Stimulated activated CD4-positive, alpha-beta T cell treated with anti-CD3 and anti-CD28 coated beads, Interleukin-1b, Interleukin-23, amount 100 ng/mL, for 1 hour (primary cell): ENCODE measurements at places on chromosomes 6 and 20.

DNA sequence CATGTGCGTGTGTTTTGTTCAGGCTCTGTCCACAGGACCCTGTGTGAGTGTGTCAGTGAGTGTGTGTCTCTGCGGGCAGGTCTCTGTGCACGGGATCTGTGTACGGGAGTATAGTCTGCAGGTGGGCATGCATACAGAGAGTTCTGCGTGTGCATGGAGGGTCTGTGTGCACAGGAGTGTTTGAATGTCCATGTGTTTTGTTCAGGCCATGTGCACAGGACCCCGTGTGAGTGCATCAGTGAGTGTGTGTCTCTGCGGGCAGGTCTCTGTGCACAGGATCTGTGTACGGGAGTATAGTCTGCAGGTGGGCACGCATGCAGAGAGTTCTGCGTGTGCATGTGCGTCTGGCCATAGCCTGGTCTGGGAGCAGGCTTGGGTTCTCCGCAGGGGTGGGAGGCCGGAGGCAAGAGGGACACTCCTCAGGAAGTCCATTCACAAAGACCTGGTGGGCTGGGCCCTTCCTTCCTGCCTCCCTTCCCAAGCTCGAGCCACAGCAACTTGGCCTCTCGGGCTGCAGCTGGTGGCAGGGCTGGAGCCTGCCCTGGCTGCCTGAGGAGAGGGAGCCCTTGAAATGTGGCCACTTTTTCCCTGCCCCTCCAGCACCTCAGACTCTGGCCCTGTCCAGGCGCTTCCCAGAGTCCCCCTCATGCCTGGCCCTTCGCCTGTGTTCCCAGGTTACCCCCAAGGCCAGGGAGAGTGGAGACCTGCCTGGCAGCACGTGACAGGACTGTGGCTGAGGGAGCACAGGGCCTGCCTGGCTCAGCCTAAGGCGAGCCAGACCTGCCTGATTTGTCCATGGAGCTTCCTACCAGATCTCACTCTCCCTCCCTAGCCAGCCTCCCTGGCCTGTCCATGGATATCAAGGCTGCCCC lies 6.8 kb downstream of the HSPA12B start:
- no peak for DNase-seq

DNA sequence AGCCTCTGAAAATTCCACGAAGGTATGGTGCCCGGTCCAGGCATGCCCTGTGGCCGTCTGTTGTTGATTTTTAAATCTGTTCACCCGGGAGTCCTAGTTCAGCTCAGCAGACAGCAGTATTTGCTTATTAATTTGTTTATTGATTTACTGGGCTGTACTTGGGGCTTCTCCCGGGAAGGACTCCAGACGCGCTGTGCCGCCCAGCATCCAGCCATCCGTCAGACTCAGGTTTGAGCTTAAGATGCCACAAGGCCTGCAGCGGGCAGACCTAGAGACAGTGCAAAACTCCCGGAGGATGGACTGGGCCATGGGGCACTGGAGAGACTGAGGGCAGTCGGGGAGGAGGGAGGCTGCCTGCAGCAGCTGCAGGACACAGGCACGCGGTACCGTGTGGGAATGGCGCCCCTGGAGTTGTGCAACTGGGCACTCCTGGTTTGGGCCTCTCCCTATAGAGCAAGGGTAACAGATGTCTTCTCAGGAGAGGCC lies 17.3 kb upstream of the CCDC167 start:
- DNase-seq: no peak

GRCh38 chr6:34515473-34516387 lies 40.4 kb downstream of the SPDEF start:
- no peak for DNase-seq

GRCh38 chr6:33694401-33694931 lies 17.0 kb downstream of the UQCC2 start:
- DNase-seq: peak; percentile 58

DNA sequence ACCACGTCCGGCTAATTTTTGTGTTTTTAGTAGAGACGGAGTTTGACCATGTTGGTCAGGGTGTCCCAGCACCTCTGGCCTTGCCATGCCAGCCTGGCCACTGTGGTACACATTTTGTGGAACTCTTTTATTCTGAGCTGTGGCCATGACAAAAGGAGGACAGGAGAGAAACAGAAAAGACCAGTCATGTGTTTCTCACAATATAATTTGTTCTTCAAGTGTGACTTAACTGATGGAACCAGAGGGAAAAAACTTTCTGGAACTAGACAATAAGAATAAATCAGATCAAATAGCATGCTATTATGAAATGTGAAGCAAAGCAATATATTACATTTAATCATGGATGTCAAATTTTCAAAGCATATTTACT lies 4.2 kb upstream of the RNASET2 start:
- no peak for DNase-seq

- DNase-seq: no peak
Measured at GRCh38 chr6:128754658-128755256, 128.2 kb upstream of the LAMA2 start.

GRCh38 chr6:118558464-118559217 lies 10.5 kb downstream of the PLN start:
- no peak for DNase-seq

GRCh38 chr6:16409531-16410441 lies 171.4 kb downstream of the GMPR start:
- no peak for DNase-seq

- DNase-seq: no peak
Measured at GRCh38 chr20:45857882-45858216, 435 bp downstream of the ZSWIM3 start.

GRCh38 chr6:42428326-42429041 lies 23.2 kb downstream of the TRERF1 start:
- DNase-seq: no peak

- no peak for DNase-seq
Measured at GRCh38 chr20:58566981-58567380, 51.8 kb upstream of the APCDD1L start.

DNA sequence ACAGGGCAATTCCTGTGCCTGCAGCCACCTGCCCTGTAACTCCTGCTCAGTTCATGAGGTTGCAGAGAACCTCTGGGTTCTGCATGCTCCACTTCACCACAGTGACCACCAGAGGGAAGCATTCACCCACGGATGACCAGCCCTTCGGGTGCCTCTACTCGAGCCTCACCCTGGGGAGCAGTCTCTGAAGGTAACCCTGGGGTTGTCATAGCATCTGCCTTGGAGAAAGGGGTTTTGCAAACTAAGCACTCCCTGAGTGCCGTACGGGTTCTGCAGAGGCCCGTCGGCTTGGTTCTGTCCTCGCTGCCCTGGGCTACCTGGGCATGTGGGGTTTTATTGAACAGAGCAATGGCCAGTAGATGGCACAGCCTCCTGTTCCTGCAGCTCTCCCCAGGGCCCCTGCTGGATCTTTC lies 10.2 kb upstream of the CST5 start:
- DNase-seq: peak; percentile 23
